G401 (cell line): ENCODE measurements at places on chromosomes 3 and 15.
A peak's percentile ranks its signal among the peaks of the same experiment; 100 is the strongest.

DNA sequence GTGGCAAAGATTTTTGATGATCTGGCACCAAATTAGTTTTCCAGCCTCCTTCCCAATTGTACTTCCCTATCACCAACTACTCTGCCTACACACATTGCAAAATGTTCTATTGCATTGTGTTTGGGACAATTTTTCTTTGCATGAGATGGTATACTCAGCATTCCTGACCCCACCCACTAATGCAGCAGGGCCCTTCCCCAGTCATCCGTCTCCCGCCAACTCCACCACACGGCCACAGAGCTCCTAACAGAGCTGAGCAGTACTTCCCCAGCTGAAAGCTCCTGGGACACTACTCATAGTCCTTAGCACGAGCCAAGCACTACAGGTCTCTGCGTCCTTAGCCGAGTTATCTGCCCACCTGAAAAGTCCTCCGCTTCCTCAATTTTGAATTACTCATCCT is 34.2 kb downstream of the TXNRD3 start:
- DNase-seq = no peak

DNA sequence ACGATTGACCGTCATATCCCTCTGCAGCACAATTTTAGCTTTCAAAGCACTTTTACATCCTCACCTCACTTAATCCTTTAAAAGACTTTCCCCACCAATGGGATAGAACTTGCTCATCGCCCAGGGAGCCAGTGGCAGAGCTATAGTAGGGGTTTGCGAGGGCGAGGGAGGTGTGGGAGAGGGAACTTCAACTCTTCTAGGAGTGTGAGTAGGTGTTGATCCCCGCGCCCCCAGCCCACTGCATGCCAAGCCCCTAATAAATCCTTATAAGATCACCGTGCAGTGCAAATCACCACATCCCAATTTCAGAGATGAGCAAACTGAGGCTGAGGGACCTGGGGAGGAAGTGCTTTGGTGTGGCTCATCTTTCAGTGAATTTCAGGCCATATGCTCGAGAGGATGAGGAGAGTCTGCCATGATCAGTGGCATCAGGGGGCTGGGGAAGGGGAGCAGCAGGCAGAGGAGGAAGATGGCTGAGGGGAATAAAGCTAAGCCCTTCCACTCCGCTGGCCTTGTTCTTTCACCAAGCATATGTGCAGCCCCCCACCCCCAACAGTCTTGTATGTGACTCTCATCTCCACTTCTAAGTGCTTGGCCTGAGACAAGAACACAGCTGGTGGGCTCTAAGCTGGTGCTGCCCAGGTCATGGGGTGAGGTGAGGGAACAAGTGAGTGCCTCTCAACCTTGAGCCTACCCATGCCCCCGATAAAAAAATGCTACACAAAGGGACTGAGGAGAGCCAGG is 5.1 kb downstream of the INSYN1 start:
- DNase-seq = no peak

DNA sequence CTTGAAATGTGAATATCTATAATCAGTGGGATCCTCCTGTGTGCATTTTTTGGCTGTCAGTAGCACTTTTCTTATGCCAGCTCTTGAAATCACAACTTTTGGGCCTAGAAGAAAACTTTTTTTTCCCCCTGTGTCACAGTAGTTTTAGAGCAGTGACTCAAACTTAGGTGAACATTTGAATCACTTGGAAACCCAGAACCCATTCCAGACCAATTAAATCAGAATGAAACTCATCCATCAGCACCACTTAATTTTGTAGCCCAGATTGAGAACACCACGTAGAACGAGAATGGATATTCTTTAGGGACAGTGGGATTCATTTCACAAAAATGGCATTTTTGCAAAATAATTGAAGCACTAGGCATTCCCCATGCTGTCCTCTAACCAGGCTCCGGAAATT is 224.8 kb upstream of the NANOGP8 start:
- peak; percentile 67 for DNase-seq

DNA sequence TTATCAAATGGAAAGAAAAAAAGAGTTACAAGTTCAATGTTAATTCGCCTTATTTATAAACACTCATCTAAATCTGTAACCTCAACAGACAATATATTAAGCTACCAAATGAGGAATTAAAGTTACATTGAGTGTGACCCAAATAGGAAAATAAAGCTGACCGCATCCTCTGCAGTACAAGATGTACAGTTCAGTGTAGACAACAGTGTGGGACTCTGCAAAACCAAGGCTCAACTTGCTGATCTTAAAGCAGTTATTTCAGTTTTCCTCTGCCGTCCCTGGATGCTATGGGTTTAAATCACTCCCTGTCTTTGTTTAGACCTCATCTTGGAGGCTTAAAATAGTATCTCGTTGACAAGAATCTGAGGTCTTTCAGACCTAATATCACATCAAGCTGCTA is 458.8 kb downstream of the MECOM start:
- DNase-seq = no peak

DNA sequence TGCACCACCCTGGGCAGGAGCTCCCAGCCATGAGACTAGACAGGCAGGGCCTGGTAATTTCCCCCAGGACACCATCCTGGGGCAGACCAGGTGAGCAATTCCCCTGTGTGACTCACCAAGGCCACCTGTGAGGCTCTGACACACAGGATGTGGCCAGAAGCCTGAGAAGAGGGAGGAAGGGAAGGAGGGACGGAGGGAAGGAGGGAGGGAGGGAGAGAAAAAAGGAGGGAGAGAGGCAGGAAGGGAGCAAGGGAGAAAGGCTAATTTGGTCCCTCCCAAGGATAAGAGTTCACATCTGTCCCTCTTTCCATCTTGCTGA is 25.9 kb downstream of the WNT7A start:
- DNase-seq = no peak

DNA sequence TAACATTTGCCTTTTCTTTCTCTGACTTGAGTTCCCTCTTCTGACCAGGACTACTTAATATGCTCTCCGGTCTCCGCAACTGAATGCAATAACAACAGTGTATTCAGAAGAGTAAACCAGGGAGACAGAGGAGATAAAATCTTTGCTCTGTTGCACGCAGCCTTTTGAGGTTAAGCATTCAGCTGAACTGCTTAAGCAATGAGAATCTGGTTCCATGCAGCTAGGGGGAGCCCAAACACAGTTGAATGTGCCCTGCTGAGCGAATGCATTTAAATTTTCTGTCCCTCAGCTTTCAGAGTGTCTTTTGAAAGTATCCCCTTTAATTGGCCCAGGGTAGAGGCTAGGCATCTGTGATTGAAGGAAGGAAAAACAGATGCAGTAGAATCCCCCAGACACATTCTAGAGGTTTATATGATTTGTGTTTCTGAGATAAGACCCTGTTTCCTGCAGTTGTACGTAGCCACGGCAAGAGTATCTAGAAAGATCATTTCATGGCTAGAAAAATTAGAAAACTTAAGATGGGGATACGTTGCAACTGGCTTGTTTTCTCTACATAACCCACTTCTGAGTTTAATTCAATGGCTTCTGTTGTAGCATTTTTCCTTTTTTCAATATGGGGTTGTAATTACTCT is 309.6 kb downstream of the TUSC7 start:
- DNase-seq = peak; percentile 45
